ENCODE measurements at places on chromosomes 11 and 22.

GRCh38 chr11:20032127-20032526, 128.1 kb downstream of the DBX1 start:
- no peak for DNase-seq

GRCh38 chr11:86062719-86063118, 6.2 kb downstream of the PICALM start:
- peak; percentile 51 for DNase-seq

GRCh38 chr11:132439711-132440255, 1069.4 kb downstream of the NTM start:
- peak; percentile 79 for DNase-seq

DNA sequence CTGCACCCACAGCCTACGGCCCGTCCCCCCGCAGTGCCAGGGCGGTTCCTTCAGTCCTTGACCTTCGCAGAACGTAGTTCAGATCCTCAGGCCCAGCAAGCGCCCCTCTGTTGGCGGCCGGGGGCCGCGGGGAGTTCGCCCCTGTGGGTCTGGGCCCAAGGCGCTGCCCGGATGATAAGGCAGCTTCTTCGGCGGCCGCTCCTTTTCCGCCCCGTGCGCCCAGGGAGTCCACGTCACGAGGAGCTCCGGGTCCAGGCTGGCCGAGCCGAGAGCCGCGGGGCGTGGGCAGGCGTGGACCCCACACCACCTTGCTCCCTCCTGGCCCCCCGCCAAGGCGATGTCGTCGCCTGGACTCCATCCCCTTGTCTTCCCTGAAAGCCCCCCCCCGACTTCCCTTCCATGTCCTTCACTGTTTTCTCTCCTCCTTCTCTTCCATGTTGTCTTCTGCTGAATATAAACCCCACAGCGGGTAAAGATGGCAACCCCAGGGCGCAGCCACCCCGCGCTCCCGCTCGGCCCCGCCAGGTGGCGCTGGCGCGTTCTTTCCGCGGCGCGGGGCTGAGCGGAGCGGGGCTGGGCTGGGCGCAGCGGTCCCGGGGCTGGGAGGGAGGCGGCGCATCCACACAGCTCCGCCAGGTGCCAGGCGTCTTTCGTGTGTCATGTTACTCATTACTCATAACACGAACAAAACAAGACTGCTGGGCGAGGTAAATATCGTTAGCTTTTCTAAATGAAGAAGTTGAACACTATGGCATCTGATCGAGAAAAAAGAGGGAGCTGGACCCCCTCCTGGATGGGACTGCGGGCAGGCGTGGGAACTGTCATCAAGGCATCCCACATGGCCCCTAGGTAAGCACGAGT, 321.0 kb downstream of the NTM start:
- peak; percentile 27 for DNase-seq

GRCh38 chr11:26162291-26162690, 169.6 kb upstream of the ANO3 start:
- no peak for DNase-seq

GRCh38 chr11:4511282-4512245, 29.1 kb downstream of the OR52K1 start:
- no peak for DNase-seq

DNA sequence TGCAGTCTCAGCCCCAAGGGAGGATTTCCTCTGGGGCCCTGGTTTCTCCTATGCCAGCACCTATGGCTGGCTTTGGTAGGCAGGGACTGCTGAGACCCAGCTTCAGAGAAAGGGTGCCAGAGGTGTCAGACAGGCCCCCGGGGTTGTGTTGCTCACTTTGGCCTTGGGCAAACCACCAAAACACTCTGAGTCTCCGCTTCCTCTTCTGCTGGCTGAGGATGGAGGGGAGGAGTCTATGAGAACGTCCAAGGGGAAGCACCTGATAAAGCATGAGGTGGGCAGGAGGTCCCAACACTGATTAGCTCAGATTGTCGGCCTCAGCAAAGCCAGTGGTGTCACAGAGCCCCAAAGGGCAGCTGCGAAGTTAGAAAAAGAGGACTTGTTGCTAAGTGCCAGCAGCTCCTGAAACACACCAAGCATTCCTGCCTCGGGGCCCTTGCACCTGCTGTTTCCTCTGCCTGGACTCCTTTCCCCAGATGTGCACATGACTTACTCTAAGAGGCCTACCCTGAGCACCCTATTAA, 10.5 kb downstream of the SMTNL1 start:
- DNase-seq: no peak
